ENCODE measurements at places on chromosomes 5 and 9.

GRCh38 chr9:94480205-94480604 lies 74.7 kb upstream of the PCAT7 start:
- DNase-seq, result no peak

DNA sequence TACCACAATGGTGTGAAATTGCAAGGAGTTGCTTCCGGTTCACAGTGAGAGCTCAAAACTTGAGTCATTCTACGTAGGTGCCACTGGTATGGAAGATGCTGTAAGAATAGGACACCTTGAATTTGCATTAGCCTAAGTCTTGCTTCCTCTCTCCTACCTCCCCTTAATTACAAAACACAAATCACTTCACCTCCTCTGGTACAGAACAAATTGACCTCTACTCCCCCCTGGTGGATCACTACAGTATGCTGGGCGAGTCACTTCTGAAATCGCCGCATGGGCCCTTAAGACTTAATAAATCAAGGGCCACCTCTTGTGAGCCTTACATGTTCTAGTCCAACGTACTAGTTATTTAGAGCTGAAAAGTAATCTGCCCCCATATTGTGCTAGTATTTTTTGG lies 145.3 kb upstream of the SMARCA2 start:
- no peak for DNase-seq

GRCh38 chr5:1472964-1473628 lies 27.9 kb upstream of the SLC6A3 start:
- no peak for DNase-seq

- DNase-seq, result no peak
Measured at GRCh38 chr5:173920866-173921555, 32.9 kb downstream of the CPEB4 start.

DNA sequence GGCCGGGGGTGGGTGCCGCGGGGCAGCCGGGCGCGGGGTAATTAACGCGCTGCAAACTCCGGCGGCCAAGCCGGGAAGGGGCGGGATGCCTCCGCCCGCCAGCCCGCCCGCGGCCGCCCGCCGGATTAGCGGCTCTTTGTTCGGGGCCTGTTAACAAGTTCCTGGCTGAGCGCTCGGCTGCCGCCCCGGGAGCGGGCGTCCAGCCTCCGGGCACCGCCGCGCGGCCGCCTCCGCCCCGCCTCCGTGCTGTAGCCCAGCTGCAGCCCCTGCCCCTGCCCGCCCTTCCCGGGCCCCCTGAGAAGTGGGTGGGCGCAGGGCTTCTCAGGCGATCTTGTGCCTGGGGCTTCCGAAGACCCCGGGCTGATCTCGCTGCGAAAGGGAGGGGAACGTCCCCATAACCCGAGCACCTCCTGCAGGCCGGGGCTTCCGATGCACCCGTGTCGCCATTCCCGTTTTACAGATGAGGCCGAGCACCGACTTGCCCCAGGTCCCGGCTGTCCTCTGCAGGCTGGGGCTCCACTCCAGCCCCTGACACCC lies 7.5 kb downstream of the UNC5A start:
- no peak for DNase-seq

- DNase-seq, result no peak
Measured at GRCh38 chr5:98053170-98053569, 720.3 kb upstream of the RGMB start.

DNA sequence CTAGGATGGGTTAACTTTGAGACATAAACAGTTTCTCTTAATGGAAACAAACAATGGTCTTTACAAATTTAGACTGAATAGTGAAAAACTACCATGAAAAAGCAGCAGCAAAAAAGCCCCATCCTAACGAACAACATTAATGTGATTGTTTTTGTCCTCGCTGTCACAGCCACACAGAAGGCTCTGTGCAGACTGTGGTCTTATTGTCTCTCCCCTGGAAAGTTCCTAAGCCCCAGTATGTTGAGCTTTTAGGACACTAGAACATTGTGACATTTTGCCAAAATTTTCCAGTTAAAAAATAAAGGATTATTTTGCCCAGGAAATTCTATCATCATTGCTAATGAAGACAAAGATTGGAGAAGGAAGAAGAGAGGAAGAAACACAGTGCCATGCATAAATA lies 12.6 kb upstream of the SOWAHA start:
- DNase-seq, result no peak

DNA sequence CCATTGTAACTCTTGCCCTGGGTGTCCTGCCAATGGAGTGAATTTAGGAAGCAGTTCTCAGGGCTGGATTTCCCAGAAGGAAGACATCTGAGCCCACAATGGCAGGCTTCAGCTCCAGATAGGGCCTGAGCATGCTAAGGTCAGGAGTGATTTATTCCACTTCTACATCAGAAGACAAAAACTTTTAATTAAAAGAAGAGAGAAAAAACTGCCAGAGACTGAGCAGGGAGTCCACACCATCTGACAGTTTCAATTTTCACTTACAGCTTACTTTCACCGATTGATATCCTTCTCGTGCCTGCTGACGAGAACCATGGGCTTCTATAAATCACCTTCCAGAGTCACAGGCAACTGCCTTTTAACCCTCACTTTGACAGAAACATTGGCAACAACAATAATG lies 228.3 kb upstream of the BRINP1 start:
- no peak for DNase-seq

DNA sequence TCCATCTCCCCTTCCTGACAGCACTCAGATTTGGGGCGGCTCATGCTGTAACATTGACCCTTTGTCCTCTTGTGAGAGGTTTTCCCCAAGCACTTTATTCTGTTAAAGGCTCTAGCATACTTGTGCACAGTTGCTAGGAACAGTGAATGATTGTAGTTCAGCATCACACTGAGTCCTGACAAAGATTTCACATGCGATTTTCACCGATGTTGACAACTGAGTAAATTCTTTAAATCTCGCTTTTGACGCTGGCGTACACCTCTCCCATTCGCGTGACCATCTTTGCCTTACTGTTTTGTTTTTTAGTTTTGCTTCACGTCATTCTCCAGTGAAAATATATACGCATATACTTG lies 780 bp downstream of the CDC37L1 start:
- no peak for DNase-seq

- no peak for DNase-seq
Measured at GRCh38 chr5:135355169-135355568, 43.9 kb downstream of the MACROH2A1 start.

GRCh38 chr5:90483206-90483605 lies 8.5 kb downstream of the POLR3G start:
- no peak for DNase-seq

DNA sequence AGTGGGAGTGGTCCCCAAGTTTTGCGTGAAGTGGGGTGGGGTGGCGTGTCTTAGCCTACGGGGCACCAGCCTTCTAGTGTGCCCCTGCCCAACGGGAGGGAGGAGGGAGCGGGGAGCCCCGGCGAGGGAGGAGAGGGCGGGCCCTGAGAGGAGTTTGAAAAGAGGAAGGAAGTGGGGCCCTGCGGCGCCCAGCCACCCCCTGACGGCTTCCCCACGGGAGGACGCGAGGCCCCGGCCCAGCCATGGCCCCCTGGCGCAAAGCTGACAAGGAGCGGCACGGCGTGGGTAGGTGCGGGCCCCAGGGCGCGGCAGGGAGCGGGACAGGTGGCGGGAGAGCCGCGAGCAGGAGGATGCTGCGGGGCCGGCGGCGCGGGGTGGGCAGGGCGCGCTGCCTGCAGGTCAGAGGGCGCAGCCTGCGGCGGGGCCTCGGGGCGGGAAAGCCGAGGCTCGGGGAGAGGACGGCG lies at the start of gene DOCK2:
Gene DOCK2 (plus strand): TSS at position 191 of the 464 bp plus-strand sequence. CDS start 52 bp downstream, at position 243.
- peak; percentile 61 for DNase-seq

GRCh38 chr5:68110264-68110663 lies 105.3 kb upstream of the PIK3R1 start:
- no peak for DNase-seq

- DNase-seq, result no peak
Measured at GRCh38 chr5:75059912-75060545, 7.7 kb upstream of the GCNT4 start.

DNA sequence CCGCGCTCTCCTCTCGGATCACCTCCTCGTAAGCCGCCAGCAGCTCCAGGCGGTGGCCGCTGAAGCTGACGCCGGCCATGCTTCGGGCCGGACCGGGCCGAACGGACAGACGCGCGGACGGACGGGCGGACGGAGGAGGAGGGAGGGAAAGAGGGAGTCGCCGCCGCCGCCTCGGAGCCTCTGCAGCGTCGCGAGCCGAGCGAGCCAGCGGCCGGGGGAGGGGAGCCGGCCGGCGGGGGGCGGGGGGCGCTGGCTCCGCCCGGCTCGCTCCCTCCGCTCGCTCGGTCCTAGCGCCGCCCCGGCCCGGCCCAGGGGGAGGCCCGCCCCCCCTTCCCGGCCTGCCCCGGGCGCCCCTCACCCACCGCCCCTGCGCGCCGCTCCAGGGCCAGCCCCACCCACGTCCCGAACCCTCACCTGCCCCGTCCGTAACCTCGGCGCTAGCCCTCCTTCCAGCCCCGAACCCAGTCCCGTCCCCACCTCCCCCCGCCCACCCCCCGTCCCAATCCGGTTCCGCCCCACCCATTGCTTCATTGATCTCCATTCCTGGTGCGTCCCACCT lies at the start of gene DBN1:
Gene DBN1 (minus strand): TSS at position 192 of the 559 bp plus-strand sequence. CDS start 113 bp downstream, at position 79.
- no peak for DNase-seq

DNA sequence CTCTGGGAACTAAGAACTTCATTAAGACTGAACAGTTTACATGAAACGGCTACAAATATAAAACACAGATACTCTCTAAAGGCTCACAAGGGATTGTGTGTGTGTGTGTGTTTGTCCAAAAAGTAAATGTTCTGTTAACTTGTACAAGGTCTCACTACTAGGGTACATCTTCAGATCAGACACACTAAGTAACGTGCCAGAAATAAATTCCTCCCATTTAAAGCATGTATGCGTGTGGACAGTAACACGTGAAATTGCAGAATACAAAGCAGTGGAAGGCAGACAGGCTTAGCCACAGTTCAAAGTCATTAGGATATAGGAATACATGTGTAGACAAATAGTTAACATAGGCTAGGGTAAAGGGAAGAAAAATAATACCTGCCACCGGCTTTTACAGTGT lies 1.8 kb downstream of the BNC2 start:
- DNase-seq, result no peak

GRCh38 chr9:126612813-126613641 lies 701 bp upstream of the LMX1B start:
- DNase-seq, result no peak

- no peak for DNase-seq
Measured at GRCh38 chr9:127706836-127707241, at the start of gene CFAP157. Gene CFAP157, plus strand, starts transcription at chr9:127706988. Its CDS starts 44 bp downstream, at chr9:127707032.

DNA sequence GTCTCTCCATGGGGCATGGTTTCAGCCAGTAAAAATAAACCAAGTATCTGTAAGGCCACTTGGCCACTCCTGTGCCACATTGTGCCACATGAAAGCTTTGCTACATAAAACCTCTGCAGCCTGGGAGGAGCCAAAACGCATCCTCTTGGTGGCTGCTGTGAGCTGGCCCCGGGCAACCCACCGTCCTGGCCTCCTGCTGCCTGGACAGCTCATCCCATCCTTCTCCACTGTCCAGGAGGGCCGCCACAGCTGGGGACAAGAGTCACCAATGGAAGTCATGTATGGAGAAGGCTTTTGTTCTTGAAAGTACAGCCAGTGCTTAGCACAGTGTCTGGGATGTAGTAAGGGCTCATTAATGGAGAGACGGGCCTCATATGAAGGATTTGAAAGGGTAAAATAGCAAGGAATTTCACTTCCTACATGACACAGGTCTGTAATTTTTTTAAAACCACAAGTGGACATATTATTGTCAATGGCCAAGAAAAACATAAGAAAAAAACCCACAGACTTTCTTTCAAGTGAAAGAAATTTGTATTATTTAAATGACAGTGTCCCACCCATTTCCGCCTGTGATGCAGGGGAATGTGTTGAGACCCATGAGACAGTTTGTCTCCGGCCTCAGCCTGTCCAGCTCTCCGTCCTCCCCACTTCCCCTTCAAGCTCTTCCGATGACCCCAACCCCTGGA lies 6.6 kb downstream of the PTGES start:
- DNase-seq, result no peak

DNA sequence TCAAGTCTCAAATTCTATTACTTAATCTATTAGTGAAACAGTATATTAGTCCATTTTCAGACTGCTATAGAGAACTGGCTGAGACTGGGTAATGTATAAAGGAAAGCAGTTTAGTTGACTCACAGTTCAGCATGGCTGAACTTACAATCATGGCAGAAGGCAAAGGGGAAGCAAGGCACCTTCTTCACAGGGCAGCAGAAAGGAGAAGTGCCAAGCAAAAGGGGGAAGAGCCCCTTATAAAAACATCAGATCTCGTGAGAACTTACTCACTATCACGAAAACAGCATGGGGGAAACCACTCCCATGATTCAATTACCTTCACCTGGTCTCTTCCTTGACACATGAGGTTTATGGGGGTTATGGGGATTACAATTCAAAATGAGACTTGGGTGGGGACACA lies 67.9 kb upstream of the CHSY3 start:
- DNase-seq, result no peak

GRCh38 chr9:91929331-91929730 lies 20.7 kb downstream of the ROR2 start:
- DNase-seq, result no peak

DNA sequence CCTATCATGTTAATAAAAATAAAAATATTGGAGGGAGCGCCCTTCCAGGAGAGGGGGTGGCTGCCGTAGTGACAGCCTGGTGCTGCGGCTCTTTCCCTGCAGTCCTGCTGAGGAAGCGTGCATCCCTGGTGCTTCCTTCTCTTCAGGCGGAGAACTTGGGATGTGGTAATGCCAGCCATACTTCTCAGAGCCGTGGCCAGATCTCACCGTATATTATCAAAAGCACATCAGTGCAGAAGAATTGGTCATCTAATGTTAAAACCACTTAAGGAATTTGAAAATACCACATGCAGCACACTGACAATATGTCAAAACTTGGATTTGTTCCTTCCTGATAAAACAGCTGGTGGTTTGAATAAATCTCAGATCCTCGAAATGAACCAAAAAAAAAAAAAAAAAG lies 17.7 kb downstream of the C9orf40 start:
- DNase-seq, result no peak

DNA sequence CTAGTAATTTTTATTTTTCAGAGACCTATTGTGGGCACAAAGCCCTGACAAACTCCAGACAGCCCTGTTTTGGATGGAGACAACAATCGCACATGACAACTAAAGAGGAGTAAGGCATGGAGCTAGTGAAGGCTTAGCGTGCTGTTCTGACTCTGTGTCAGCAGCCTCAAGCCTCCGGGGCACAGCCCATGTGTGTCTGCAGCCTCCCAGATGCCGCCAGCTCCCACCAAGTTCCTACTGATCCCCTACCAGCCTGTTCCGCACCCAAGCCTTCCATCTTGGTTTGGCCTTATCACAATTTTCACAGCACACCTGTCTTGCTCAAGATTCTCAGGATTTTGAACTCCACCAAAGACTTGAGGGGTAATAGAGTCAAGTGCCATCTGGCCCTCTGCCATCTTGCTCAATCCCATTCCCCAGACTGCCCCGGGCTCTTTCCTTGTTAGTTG lies 70.3 kb upstream of the SH3PXD2B start:
- DNase-seq, result no peak

- DNase-seq, result peak; percentile 17
Measured at GRCh38 chr5:55421074-55421529, 113.3 kb downstream of the MTREX start.

DNA sequence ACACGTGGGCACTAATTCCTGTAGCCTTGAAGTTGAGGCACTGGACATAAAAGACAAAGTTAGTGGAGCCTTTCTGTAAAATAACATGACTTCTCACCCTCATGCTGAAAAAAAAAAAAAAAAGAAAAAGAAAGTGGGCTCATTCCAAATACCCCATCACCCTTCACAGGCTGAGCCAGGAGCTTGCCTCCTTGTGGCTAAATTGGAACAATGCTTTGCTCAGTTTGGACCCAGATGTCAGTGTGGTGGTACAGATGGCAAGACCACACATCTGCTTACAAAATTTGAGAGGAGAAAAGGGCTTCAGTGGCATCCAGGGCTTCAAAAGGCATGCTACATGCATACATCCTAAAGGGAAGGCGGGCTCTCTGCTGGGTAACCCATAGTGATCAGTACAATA lies 342.8 kb downstream of the EBF1 start:
- DNase-seq, result no peak

GRCh38 chr5:87411973-87412629 lies 629 bp downstream of the CCNH start:
- no peak for DNase-seq
